ENCODE measurements at places on chromosomes 11 and 22.
A peak's percentile ranks its signal among the peaks of the same experiment; 100 is the strongest.

GRCh38 chr11:17852246-17852645, 117.7 kb downstream of the KCNC1 start:
- DNase-seq, result no peak

DNA sequence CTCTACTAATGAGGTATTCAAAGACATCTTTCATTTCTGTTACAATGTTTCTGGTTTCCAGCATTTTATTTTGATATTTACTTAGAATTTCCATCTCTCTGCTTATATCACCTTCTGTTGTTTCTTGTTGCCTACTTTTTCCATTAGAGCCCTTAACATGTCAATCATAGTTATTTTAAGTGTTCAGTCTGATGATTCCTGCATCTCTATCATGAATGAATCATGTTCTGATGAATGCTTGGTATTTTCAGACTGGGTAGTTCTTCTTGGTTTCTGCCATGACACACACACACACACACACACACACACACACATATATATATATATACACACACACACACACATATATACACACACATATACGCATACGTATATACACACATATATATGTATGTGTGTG, 486.4 kb upstream of the ISX start:
- no peak for DNase-seq

- DNase-seq, result peak; percentile 97
These were observed 2.5 kb upstream of the RCN1 start for GRCh38 chr11:32088117-32088941.

DNA sequence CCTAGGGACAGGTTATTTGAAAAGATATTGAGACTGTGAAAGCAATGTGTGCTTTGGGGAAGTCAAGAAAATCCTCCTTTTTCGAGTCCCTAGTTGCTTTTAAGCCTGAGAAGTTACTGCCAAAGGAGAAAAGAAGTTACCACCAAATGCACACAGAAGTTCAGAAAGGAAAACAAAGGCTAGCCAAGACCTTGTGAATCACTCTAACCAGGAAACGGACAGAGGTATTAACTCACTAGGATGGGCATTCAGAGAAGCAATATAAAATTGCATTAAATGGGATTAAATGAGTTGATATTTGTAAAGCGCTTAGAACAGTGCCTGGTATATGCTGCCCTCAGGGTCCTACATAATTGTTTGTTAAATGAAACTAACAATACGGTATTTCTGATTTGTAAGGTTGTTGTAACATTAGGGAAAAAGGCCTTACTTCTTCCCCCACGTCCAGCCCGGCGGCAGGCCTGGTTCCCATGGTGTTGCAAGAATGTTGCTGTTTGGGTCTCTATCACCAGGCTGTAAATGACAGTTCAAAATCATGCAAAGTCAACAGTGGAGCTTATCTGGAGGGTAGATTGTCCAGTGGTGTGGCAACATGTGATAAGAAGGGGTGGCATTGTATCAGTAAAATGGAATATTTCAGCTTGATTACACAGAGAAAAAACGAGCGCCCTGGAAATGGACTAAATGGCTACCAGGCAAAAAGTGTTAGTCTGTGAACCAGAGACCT, 7.1 kb downstream of the TMA7B start:
- DNase-seq, result peak; percentile 54

DNA sequence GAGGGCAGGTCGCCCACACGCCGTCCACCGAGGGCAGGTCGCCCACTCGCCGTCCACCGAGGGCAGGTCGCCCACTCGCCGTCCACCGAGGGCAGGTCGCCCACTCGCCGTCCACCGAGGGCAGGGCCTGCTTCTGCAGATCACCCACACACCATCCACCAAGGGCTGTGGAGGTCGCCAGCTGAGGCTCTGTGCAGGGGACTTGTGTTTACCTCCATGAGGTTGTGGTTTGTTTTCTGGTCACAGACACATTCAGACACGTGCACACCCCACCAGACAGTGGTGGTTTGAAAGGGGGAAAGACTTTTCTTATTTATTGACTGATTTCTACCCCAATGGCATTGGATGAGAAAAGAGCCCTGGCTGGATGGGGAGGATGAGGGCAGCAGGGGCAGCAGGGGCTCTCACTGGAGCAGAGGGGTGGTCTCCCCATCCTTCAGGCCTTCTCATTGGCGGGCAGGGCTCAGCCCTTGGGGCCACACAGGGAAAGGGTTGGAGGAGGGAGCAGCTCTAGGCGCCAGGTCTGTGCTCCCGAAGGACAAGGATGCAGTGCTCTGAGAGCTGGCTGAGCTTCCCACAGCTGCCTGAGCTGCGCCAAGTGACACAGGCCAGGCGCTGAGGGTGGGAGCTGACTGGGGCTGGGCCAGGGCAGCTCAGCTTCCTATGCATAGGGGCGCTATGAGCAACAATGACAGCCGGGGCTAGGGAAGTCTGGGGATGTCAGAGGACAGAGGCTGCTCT, 252.6 kb upstream of the B3GAT1 start:
- no peak for DNase-seq

DNA sequence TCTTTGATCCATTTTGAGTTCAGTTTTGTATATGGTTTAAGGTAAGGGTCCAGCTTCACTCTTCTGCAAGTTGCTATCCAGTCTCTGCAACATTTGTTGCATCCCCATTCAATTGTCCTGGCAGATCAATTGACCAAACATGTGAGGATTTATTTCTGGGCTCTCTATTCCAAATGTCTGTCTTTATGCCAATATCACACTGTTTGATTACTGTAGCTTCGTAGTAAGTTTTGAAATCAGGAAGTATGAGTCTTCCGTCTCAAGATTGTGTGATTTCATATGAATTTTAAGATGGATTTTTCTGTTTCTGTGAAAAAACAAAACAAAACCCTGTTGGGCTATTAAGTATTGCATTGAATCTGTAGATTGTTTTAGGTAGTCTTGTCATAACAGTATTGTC, 17.0 kb downstream of the APLP2 start:
- DNase-seq, result no peak

DNA sequence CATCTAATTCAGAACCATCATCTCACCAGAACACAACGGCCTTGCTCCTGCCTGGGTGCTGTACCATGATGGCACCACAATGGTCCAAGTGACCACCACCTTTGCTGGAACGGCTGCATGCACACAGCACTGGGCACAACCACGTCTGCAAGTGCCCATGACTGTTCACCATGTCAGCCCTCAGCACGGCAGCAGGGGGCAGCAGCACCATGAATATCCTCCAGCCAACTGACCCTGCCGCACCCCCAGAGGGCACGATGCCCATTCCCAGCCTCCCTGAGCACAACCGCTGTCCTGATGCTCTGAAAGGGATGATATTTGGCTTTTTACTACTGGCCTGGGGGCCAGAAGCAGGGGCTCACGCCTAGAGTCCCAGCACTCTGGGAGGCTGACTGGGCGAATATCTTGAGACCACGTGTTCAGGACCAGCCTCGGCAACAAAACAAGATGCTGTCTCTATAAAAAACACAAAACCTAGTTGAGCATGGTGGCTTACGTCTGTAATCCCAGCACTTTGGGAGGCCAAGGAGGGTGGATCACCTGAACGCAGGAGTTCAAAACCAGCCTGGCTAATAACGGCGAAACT, 25.7 kb downstream of the DRD4 start:
- peak; percentile 75 for DNase-seq

GRCh38 chr22:37953062-37953436, 352 bp downstream of the C22orf23 start:
- DNase-seq, result no peak

DNA sequence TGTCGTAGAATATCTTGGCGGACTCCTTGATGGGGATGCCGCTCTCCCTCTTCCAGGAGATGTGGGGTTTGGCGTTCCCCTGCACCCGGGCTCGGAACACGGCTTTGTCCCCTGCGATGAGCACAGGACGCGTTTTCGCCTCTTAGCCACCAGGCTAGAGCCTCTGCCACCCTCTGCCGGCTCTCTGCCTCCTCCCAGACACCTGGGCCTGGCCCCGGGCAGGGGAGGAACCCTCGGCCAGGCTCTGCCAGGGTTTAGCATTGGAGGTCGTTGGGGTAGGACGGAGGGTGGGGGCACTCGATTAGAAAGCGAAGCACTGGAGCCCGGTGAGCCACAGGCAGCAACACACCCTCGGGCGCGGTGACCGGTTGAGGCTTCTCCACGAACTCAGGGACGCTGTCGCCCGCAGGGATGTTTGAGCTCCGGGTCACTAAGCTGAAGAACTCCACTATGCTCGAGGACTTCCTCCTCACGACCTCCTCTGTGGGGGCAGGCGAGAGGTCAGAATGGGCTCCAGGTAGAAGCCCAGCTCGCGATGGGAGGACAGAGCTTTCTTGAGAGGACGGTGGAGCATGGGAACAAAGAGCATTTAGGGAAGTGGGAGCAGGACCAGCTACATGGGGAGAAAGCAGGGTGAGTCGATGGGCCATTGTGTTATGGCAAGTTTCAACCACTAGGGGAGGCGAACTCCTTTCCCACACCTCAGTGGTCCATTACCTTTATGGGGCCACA, 4.3 kb downstream of the IGSF22 start:
- peak; percentile 72 for DNase-seq

- DNase-seq, result no peak
These were observed 8.5 kb downstream of the BIK start for GRCh38 chr22:43118953-43119458.

DNA sequence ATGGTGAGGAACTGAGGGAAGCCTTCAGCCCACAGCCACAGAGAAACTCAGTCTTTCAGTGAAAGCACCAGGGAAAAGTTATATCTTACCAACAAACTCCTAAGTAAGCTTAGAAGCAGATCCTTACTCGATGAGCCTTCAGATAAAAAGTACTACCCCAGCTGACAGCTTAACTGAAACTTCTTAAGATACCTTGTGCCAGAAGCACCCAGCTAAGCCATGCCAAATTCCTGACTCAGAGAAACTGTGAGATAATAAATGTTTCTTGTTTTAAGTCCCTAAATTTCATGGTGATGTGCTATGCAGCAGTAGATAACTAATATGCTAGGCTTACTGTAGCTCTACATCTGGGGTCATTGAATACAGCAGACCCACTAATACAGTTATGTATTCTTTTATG, 2025.0 kb downstream of the LRRC4C start:
- no peak for DNase-seq

DNA sequence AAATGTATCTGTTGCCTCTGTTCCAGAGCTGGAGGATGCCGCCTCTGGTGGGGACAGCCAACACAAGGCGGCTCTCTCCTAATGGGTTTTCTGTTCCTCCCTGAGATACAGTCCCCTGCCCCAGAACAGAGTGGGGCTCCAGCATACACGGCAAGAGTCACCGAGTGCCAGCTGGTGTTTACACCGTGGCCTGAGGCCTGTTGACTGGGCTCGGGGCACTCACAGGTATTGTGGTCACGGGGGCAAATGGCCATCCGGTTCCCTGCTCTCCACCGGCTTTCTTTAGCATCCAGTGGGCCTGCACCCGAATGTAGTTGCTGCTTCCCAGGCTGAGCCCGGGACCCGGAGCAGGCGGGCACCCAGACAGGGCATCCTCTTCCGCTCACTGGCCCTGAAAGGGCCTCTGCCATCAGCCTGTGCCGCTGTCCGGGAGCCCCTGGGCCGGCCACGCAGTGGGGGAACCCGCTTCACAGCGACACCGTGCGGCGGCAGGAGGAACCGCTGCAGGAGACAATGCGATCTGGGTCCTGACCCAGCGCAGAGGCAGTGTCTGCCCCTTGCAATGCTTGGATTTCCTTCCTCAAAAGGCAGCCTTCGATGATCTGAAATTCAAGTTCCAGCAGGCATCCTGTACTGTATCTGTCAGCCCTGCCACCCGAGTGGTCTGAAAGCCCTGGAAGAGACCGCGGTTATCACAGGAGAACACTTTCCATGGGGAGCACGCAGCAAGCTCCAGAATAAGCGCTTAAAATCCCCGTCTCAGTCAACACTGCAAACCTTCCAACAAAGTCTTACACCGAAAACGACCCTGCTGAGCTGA, 859 bp upstream of the KRTAP5-5 start:
- peak; percentile 70 for DNase-seq

GRCh38 chr11:131662993-131663392, 292.6 kb downstream of the NTM start:
- no peak for DNase-seq

GRCh38 chr11:121669422-121669821, 216.7 kb upstream of the SORL1-AS1 start:
- no peak for DNase-seq

- peak; percentile 50 for DNase-seq
These were observed 215.4 kb upstream of the UBASH3B start for GRCh38 chr11:122439866-122440810.

GRCh38 chr22:33811208-33811607, 109.1 kb downstream of the LARGE1 start:
- DNase-seq, result no peak

DNA sequence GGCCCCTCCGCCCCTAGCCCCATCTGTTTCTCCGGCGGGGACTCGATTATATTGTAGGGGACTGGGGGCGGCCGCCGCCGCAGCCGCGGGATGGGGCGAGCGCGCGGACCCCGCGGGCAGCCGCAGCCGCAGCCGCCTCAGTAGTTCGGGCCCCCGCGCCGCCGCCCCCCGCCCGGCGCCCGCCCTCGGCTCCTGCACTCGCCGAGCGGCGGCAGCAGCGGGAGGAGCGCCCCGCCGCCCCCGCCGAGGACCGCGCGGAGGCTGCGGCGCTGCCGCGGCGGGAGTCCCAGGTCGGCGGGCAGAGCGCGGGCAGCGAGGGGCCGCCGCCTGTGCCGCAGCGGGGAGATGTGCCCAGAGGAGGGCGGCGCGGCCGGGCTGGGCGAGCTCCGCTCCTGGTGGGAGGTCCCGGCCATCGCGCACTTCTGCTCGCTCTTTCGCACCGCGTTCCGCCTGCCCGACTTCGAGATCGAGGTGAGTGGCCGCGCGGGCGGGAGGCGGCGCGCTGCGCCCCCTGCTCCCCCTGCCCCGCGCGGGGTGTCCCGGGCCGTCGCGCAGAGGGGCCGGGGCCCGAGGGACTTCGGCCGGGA, at the start of gene CECR2:
CECR2 (plus strand) TSS at position 22 of the 587 bp plus-strand sequence; CDS start at position 346, 324 bp downstream.
- DNase-seq, result peak; percentile 62

DNA sequence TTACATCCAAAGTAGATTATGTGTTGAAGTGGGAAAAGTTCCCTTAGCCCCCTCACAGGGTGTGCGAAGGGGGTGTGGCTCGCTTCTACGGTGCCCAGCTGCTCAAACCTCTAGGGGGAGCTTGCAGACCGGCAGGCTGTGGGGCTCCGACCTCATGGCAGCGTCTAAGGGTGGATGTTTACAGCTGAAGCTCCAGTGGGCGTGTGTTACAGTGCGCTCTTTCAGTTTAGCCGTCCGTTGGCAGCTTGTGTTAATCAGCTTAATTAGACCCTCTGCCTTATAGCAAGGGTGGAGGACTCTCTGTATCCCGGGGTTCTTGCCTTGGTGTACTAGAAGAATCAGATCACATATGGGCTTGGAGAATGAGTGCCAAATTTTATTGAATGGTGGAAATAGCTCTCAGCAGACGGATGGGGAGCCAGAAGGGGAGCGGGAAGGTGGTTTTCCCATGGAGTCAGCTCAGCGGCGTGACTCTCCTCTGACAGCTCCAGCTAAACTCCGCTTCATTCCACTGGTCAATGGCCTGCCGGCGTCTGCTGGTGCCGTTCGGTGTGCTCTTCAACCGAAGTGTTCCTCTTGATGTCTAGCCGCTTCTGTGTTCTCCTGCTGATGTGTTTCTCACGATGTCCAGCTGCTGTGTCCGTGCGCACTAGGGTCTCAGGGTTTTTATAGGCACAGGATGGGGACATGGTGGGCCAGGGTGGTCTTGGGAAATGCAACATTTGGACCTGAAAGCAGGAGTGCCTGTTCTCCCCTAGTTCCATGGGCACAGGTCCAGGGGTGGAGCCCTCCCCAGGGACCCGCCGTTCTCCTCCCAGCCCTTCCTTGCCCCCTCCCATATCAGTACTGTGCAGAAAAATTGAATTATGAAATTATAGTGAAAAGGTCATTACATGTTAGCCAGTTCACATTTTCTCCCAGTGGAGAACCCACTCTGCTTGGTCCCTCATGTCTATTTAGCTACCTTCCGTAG, 28.6 kb upstream of the OR10G7 start:
- peak; percentile 79 for DNase-seq

GRCh38 chr11:128297091-128297651, 290.2 kb downstream of the ETS1 start:
- DNase-seq, result no peak

Data from astrocyte of the hippocampus (primary cell).